ENCODE measurements at places on chromosomes 7 and 10.

GRCh38 chr10:118763202-118763988 is 8.6 kb upstream of the CACUL1 start:
- DNase-seq: no peak

GRCh38 chr7:110800984-110801383 is 289.9 kb upstream of the LRRN3 start:
- no peak for DNase-seq

DNA sequence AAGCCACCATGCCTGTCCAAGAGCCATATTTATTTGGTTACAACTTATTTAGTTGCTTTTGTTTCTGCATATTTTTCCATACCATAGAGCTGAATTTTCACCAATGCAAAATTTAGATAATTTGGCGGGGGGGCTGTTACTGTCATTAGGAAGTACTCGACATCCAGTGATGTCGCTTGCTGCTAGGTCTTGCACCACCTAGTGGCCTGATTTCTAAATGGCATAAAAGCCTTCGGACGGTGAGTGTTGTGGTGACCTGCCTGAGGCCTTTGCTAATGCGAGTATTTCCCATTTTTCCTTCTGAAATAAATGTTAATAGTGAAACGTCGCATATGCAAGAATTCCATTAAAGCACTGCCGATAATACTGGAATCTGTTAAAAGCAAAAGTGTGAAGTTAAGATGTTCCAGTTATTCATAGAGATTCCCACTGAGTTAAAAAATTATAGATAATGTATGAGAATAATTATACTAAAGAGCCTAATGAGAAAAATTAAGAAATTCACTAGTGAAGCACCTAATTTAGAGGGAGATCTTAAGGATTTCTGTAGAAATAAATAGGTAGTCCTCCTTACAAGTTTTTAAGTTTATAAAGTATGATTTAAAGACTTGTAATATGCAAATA is 86.1 kb upstream of the DNAJB6 start:
- DNase-seq: peak; percentile 58

GRCh38 chr10:27541796-27542729 is 38.0 kb downstream of the RAB18 start:
- DNase-seq: no peak

DNA sequence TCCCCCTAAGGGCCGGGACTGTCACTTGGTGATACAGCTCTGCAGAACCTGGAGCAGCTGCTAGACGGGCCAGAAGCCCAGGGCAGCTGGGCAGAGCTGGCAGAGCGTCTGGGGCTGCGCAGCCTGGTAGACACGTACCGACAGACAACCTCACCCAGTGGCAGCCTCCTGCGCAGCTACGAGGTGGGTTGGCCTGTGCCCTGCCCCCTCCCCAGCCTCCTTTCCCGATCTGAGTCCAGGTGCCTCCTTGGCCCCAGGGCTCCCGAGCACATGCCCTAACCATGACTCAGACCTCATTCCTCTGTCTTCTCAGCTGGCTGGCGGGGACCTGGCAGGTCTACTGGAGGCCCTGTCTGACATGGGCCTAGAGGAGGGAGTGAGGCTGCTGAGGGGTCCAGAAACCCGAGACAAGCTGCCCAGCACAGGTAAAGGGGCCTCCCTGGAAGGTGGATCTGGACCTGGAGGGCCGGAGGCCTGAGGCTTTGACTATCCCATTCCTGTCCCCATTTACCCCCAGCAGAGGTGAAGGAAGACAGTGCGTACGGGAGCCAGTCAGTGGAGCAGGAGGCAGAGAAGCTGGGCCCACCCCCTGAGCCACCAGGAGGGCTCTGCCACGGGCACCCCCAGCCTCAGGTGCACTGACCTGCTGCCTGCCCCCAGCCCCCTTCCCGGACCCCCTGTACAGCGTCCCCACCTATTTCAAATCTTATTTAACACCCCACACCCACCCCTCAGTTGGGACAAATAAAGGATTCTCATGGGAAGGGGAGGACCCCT is 6.4 kb downstream of the NFKB2 start:
- DNase-seq: no peak

GRCh38 chr7:51430480-51431086 is 114.0 kb upstream of the COBL start:
- DNase-seq: peak; percentile 63

DNA sequence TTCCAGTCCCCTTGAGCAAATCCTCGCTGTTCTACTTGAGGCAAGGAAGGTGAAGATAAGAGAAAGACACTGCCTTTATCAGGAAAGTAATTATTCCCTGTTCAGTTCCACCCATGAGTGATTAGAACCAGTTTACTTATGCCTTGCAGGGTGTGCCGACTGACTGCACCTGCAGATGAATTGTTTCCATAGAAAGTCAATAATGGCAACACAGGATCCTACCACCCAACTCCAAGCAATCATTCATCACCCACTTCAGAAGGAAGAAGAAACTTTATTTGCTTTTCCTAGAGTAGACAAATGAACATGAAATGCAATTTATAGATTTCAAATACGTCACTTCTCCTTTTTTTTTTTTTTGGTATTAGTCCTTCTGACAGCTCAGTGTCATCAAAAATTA is 383.9 kb downstream of the SORCS1 start:
- no peak for DNase-seq

DNA sequence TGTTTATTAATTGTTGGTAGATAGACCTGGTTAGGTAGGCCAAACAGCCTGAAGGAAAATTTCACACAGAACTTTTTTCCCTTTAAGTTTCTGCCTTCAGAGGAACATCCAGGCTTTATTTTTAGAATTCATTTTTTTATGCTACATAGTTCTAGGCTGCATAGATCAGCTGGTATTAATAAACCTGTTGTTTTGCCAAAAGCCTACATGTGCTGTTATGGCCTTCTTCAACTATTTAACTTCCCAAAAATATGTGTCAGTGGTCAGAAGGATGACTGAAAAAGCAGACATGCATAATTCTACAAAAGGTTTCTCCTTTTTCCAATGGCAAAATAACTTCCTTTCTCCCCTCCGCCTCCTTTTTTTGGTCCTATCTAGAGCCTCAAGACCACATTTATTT is 303.0 kb upstream of the DKK1 start:
- DNase-seq: no peak

DNA sequence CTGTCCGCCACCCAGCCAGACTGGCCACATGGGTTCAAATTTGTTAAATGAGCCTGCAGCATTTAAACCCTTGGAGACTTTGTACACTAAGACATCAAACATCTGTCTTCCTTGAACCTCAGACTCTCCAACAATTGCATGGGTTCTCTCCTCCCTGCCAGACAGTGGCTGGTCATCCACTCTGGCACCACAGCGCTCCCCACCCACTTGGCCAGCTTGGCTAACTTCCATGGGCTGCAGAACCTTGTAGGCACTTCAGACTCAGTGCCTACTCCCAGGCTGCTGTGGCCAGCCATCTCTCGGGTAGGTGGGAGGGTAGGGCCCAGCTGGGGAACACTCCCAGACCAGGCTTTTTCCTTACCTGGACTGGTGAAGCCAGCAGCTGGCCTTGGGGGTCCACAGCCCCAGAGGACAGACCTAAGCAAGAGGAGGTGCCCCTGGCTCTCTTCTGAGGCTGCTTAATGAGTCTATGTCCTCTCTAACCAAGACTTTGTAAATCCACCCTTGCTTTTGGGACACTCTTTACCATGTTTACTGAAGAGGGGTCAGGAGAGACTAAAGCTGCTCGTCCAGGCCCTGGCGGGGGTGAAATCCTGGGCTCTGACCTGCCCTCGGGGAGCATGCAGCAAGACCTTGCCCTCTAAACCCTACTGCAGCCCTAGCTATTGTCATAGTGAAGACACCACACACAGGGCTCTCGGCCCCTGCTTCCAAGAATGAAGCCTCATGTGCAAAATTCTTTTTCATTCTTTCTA is 82.7 kb downstream of the ARHGAP22 start:
- no peak for DNase-seq

GRCh38 chr10:71697938-71698709 is 21.5 kb downstream of the C10orf105 start:
- peak; percentile 36 for DNase-seq

DNA sequence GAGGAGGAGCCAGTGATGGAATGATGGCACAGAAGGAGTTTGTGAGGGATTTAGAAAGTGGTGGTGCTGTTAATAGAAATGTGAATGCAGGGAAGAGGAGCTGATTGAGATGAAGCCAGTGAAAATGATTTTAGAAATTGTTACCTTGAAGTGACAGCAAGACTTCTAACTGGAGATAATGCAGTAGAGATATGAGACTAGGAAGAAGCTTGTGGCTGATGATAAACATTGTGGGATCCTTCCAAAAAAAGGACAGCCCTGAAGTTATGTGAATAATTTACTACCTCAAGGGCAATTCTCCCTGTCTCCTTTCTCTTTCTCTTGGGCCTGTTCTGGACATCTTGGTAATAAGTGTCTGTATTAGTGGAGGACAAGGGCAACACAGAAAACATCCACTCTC is 138.6 kb downstream of the LSMEM1 start:
- no peak for DNase-seq

DNA sequence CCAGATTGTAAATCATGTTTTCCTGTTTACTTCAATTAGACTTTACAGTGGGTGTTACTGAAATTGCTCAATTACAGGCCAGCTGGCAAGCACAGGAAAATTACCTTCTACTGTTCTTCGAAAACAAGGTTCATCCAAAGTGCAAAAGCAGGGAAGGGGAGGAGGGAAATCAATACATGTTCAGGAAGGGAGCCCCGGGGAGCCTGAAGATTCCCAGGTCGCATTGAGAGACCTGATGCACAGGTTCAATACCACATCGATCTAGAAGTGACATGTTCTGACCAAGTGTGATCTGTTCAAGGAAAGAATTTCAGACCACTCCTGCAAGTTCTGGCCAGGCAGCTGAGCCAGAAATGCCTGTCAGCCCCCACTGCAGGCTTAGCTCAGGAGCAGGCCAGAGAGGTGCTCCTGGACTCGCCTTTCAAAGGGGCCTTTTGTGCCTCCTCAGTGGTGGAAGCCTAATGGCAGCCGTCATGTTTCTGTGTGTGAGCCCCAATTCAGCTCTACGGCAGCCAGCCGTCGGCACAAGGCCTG is 35.9 kb downstream of the FAM53B start:
- DNase-seq: no peak

- DNase-seq: no peak
Measured at GRCh38 chr10:92552310-92552709, 21.6 kb downstream of the IDE start.

DNA sequence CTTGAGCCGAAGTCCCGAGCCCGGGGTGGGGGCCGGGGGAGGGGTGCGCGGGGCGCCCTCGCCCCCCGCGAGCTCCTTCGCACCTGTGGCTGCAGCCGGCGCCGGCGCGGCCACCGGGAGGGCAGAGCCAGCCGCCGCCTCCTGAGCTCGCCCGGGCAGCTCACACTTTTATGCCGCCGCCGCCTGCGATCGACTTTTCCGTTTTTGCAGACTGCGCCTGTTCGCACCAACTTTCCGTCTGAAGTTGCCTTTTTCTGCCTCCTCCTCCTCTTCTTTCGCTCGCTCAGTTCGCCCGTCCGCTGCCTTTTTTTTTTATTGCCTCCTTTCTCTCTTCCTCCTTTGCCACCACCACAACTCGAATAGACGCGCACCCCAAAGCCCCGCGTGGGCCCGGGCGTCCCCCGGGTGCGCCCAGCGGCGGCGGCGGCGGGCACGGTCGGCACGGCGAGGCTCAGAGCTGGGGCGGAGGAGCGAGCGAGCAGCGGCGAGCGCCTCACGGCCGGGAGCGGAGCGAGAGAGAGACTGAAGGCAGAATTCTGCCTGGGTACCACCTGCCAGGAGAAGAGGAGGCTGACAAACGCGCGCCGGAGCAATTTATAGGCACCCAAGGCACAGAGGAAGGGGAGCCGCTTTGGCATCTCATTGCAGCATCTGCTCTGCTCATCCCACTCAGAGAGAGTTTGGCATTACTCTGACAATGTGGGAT is at the start of gene C1QL3:
Gene C1QL3, minus strand, starts transcription at position 569 of the 706 bp plus-strand sequence. CDS start 814 bp downstream, outside the sequence.
- peak; percentile 40 for DNase-seq

- DNase-seq: peak; percentile 32
Measured at GRCh38 chr10:119784340-119785067, 58.7 kb downstream of the INPP5F start.

GRCh38 chr7:70432567-70433001 is 699.4 kb upstream of the GALNT17 start:
- DNase-seq: no peak

- no peak for DNase-seq
Measured at GRCh38 chr7:16299853-16300252, 121.5 kb downstream of the CRPPA start.

- DNase-seq: no peak
Measured at GRCh38 chr7:151074817-151075661, 5.6 kb downstream of the FASTK start.

DNA sequence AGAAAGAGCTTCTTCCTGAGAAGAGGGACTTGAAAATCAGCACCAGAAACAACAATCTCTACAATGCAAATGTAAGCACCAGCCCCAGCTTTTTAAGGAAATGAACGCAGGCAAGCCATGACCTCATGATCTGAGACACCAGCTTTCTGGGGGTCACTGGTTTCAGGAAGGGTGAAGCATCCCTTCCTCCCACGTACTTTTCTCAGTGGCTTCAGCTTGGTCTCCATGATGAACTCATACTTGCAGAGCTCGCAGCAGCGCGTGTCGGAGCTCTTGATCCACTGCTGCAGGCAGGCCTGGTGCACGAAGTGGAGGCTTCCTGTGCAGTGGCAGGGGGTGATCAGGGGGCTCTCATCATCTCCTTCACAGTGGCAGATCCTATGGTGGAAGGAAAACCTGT is 87.0 kb downstream of the ALOX5 start:
- no peak for DNase-seq

- no peak for DNase-seq
Measured at GRCh38 chr7:80057488-80057887, 77.1 kb upstream of the GNAI1 start.

DNA sequence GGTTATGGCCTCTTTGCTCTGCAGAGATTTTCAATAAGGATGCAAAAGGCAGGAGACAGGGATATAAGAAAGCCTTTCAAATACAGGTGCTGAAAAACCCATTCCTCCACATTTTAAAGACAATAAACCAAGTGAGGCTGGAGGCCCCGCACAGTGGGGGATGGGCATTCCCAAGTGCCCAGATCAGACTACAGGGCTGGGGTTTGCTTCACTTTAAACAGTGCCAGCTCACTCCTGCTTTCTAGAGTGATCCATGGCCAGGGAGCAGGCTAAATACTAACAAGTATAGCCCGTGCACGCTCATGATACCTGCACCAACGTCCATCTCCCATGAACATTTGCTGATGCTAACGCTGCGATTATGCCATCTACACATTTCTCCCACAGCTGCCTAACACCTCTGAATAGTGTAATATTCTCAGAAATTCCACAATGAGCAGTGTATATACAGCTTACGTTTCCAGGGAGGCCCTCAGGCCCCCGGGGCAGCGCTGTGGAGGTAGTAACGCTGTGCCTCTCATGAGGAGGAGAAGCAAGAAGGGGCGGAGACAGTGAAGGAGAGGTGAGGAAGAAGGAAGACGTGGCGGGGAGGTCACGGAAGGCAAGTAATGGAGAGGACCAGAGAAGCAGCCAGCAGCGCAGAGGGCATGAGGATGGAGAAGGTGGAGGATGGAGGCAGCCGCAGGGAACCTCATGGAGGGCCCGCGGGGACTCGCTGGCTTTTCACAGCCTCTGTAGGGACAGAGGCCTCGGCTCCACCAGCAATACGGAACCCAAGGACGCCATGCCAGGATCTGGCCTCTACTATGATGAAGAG is 141.7 kb downstream of the USP6NL start:
- DNase-seq: no peak

GRCh38 chr7:121069346-121070100 is 81.0 kb downstream of the CPED1 start:
- no peak for DNase-seq

GRCh38 chr7:128065872-128066271 is 34.6 kb upstream of the LRRC4 start:
- no peak for DNase-seq

Data from activated CD4-positive, alpha-beta T cell treated with anti-CD3 and anti-CD28 coated beads, Interleukin-2, amount 10 ng/mL, durations not matched to agents 7 days and 5 days (primary cell).